ENCODE measurements at places on chromosomes 7 and 10. TPM values are rescaled to one million over a fixed set of nuclear protein-coding genes. Genes with fewer than 3 reads are reported as not detected.

The HNRNPF gene
- total RNA-seq: 328 TPM

The NUP42 gene
- total RNA-seq: 67.8 TPM

The NUTM2B gene
- total RNA-seq: 1.2 TPM

The ZNF212 gene
- 2.7 TPM for total RNA-seq

The VPS37D gene
- total RNA-seq: 6.6 TPM

The SYCE1 gene
- not detected for total RNA-seq

The UCMA gene
- not detected for total RNA-seq

DNA sequence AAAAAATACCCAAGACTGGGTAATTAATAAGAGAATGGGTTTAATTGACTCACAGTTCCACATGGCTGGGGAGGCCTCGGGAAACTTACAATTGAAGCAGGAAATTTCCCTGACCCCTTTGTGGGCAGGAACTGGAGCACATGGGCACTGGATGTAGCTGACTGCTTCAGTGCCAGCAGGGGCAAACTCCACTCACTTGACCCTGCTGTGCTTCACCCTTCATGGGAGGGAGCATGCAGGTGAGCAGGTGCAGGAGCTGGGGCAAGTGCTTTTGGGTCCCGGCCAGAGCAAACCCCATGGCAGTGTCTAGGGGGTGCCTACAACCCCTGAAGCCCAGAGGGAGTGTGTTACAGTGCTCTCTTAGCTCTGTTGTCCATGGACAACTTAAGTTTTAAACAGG is 132.6 kb downstream of the AKR1D1 start:
- DNase-seq: no peak

DNA sequence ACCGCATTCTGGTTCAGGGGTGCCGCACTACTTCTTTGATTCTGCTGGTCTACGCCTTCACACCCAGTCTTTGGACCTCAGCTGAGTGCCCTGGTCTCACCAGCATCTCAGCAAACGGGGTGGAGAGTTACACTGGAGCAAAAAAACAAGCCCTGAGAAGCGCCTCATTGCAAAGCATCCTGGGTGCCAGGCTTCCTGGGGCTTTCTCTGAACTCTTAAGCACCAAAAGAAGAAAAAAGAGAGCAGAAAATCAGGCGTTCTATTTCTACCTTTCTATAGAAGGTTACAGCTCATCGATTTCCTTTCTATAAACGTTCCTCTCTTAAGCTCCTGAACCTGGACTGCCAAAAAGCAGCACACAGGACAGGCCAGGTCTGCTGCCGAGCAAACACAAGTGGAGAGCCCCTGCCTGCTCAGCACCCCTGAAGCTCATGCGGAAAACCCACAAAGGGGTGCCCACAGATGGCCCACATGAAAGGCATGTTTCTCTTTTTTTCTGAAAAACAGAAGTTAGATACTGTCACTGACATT is 217.9 kb downstream of the SFMBT2 start:
- DNase-seq: no peak

DNA sequence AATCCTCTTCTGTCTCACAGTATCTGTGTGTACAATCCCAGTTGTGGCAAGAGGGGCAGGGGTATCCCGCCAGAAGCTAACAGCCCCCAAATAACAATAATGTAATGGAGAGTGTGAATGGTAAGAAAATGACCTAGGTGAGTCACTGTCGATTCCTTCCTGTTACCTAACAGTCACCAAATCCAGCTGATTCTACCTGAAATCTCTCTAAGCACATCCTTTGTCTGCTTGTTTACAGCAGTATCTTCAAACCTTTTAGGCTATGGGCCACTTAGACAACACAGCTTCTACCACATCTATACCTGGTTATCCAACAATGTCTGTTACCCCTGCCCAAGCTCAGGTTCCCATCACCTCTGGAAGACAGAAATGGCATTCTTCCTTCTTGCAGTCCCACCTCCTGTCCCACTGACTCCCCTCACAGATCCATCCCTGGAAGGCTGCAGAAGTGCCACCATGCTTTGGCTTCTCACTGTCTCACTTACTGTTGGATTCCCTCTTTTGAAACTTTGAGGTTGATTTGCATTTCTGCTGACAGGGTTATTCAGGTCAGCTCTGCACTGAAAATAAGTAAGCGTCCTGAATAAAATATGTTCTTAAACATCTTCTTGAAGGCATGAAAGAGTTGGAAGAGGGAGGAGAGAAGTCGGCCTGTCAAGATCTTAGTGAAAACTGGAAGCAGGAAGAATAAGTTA is 13.1 kb downstream of the PIP4K2A start:
- no peak for DNase-seq

DNA sequence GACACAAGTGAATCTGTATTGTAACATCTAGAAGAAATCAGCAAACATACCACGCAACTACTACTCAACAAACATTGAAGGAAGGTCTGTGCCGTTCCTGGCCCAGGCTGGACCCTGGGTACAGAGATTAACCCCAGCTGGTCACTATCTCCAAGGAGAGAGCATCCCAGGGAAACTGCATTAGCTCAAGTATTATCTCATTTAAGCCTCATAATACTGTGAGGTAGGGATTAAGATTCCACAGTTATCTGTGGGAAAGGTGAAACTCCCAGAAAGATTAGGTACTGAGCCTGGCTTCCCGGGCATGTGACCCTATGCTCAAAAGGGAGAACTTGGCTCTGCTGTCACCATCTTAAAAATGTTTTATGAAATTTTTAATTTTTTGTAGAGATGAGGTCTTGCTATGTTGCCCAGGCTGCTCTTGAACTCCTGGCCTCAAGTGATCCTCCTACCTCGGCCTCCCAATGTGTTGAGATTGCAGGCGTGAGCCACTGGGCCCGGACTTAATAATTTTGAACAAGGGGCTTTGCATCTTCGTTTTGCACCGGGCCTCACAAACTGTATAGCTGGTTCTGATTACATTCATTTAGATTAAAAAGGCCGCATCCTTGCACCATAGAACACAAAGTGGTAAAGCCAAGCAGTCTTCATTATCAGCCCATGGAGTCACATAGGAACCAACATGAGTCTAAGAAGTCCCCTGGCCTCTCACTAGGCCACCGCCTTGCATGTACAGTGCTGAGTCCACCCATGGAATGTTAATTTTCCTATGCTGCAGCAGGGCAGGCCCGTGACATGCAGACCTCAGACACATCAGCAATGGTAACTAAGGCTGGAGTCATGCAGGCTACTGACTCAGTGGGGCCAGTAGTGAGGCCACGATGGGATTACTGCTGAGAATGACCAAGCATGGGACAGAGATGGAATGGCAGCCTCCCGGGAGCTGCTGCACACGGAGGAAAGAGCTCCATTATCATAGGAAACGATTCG is 5.5 kb upstream of the CTBP2 start:
- DNase-seq: no peak

- no peak for DNase-seq
Observed at GRCh38 chr10:47218803-47219202, 81.2 kb upstream of the GDF10 start.

DNA sequence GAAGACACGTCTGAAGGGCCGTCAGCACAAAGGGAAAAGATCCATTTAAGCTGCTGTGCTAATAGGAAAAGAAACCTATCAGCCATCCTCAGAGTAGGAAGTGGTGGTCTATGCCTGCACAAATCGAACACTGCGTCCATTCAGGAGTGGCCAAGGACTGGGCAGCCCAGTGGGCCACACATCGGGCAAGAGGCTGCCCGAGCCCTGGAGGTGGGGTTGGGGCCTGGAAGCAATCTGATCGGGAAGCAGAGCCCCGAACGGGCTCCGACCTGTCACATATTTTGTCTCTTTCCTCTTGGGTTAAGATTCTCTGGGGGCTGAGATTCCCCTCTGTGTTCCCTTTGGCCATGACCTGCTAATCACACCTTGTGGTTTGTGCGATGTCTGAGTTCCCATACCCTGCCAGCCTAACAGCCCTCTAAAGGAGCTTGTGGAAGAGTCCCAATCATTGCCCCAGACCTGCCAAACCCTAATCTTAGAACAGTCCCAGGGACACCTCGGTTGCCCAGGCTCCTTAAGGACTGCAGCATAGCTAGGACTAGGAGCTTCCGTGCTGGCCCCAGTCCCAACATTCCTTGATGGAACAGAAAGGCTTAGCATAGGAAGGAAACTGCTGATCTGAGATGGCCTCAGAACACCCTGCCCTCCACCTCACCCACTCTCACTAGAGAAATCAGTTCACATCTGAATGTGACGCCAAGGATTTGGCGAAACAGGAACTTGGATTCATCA is 77.9 kb upstream of the SAMD8 start:
- no peak for DNase-seq

DNA sequence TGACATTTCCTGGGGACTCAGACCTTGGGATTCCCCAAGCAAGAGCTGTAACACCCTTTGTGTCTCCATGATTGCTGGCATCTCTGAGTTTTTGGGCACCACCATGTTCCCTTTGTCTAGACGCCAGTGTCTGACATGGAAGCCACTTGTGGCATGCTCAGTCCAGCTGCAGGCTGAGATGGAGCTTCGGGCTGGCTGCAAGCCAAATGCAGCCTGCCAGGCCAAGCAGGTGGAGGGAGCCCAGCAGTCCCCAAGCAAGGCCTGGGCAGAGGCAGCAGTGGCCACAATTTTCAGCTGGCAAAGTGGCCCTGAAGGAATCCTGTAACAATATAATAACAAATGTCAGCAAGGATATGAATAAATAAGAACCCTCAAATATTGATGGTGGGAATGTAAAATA is 86.2 kb upstream of the ABCB5 start:
- no peak for DNase-seq

DNA sequence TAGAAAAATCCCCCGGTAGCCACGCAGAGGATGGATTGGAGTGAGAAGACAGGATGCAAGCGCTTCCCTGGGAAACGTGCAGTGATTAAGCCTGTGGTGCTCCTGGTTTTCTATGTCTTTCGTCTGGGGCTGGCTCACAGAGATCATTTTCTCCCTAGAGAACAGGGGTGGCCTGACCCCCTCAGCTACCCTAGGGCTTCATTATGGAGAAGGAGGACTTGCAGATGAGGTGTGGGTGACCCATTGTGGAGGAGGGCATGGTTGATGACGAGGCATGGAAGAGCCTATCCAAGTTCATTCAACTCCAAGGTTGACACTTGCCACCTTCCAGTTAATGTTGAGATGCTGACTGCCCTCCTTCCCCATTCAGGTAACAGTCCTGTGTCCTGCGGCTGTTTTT is 75.9 kb downstream of the VSTM4 start:
- no peak for DNase-seq

- peak; percentile 9 for DNase-seq
Observed at GRCh38 chr10:13528875-13529713, at the start of gene BEND7. Gene BEND7, minus strand, starts transcription at chr10:13529014. Its CDS starts 481 bp downstream, at chr10:13528533.
